ENCODE measurements at places on chromosomes 3 and 15. TPM values are rescaled to one million over a fixed set of nuclear protein-coding genes. Genes with fewer than 3 reads are reported as not detected.

Gene NEDD4
- 43.9 TPM for total RNA-seq

Gene MME
- total RNA-seq, result not detected

Gene EFCAB12
- total RNA-seq, result 0.82 TPM

Gene PLCH1
- 1.4 TPM for total RNA-seq

Gene IL17RC
- total RNA-seq, result 16.6 TPM

Gene RNU5B-1
- not detected for total RNA-seq

Gene PLA2G4F
- not detected for total RNA-seq

Gene NMNAT3
- total RNA-seq, result 2.4 TPM

Gene SLC12A1
- total RNA-seq, result not detected

Gene LRRIQ4
- not detected for total RNA-seq

Gene SERINC4
- total RNA-seq, result 0.10 TPM

Gene GXYLT2
- total RNA-seq, result 1.5 TPM

Gene CCDC32
- total RNA-seq, result 15.4 TPM

Gene TSPAN3
- total RNA-seq, result 470 TPM
